ENCODE measurements at places on chromosomes 1 and 21.

GRCh38 chr1:208105756-208106155 lies 138.4 kb downstream of the PLXNA2 start:
- DNase-seq = no peak

- DNase-seq = no peak
These were observed 34.9 kb downstream of the AADACL4 start for GRCh38 chr1:12678820-12679219.

DNA sequence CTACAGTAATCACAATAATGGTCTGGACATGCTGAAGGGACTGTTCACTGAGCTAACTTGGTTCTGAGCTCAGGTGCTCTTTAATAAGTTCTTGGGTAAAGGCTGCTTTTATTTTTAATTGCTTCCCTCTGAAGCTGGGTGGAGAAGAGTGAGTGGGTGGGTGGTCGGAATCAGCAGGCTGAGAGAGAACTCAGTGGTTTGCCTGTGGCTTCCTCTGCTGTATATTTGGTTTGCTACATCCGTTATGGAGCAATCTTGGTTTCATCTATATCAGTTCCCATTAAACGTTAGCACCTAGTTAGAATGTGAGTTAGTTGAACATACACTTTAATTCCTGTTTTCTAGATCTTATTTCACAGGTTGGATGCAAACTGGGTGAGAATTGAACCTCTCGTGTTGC lies 23.3 kb downstream of the CNIH4 start:
- no peak for DNase-seq

GRCh38 chr1:214277704-214278635 lies 3.0 kb upstream of the SMYD2 start:
- DNase-seq = peak; percentile 97

DNA sequence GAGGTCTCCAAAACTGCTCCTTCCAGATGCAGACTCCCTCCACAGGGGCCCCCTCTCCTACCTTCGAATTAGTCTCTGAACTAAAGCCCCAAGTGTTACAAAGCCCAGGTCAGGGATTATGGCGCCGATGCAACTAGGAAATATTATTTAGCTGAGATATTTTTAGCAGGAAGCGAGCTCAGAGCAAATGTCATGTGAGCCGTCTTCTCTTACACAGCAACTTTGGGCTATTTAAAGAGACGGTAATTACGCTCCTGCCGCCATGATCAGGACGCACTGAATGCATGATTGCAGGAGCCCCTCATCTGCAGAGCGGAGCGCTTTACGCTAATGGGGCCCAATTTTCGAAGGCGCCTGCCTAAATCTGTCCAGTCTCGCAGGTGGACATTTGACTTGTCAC lies 55.3 kb upstream of the TARDBP start:
- no peak for DNase-seq

GRCh38 chr21:17640821-17641220 lies 28.1 kb upstream of the BTG3 start:
- DNase-seq = no peak

GRCh38 chr21:37562920-37563640 lies 196.5 kb downstream of the DYRK1A start:
- peak; percentile 13 for DNase-seq

- no peak for DNase-seq
These were observed 64.4 kb upstream of the NEK2 start for GRCh38 chr1:211739671-211740411.

DNA sequence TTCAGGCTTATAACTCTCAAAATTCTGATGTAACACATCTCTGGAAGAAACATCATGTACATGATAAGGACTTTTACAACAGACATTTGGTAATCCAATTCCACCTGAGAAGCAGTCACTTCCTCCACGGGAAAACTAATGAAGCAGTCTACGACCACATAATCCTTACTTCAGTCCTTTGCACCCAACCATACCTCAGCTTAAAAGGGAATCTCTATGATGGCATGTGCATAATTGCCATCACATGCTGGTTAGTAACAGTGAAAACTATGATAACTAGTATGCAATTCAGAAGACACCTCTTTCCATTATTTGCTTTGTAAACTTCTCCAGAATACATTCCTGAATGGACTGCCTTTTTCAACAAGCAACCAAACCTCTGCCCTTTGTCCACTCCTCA lies 53.1 kb downstream of the TTC13 start:
- no peak for DNase-seq

DNA sequence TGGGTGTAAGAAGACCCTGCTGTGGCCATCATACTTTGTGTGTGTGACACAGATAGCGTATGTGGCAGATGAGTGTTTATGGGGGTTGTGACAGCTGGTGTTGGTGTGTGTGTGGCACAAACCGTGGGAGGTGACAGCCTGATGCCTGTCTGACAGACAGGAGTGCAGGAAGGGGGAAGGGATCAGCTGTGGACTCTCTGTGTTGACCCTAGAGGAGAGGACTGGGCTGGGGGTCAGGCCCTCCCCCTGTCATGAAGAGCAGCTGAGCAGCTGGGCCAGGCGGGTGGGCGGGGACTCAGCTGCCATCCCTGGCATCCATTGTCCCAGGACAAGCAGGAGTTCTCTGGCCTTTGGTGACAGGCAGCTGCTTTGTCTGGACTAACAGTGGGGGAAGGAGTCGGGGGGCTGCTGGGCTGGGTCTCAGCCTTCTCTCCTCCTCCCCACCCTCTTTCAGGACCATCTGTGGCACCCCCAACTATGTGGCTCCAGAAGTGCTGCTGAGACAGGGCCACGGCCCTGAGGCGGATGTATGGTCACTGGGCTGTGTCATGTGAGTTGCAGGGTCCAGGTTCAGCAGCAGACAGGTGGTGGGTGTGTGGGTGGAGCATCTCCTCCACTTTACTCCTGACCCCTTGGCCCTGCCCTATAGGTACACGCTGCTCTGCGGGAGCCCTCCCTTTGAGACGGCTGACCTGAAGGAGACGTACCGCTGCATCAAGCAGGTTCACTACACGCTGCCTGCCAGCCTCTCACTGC lies 2.3 kb downstream of the PLK3 start:
- peak; percentile 12 for DNase-seq

DNA sequence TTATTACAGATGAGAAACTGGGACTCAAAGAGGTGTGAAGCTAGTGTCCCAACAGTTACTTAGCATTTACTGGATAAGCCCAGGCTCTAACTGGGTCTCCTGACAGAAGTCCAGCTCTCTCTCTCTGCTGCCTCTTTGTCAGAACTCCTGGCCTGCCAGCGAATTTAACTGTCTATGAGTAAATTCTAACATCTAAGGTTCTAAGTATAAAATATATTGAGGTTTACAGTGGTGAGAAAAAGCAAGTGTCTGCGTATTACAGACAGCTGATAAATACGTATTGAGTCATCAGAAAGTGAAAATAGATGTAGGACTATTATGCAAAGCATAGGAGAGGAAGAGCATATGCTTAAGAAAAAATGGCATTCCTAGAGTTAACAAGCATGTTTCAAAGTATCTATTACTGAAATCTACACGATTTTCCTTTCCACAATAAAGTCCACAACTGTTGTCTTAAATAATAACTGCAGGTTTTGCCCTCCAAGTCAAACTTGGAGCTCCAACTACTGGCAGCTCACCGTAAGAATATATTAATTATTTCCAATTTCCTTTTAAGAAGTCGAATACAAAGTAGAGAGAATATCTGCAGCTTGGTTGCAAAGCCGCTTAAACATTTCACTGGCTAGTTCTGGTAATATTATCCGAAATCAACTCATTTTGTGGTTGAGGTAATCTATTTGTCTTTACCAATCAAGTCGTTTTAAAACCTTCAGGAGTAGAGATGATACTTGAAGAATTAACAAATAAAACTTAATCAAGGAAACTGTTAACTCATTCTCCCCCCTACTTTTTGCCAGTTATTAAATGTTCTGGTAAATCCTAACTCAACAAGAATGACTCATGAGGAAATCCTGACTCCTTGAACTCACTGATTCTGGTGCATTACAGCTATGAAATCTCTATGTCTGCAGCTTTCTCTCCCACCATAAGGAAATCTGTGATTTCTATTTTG lies 1.4 kb upstream of the RGS2 start:
- DNase-seq = no peak

DNA sequence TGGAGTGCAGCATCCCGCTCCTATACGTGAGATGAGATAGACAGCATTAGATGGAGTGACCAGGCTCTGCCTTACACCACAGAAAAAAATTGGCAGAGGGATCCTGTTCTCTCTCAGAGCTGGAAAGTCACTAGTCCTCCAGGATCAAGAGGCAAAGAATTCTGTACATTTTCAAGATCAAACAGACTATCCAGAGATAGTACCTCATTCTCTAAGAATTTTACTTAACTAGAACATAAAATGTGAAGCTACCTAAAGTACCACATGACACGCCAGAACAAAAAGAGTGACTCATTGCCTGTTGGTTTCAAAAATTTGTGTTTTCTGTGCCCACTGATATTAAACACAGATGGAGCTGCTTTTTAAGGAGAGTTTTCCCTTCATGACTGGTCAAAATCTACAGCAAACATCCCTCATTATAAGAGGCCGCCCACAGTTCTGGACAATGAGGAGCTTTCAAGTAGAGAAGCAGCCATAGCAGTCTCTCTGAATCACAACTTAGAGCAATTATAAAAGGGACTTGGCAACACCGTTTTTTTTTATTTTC lies 32.3 kb downstream of the CD160 start:
- peak; percentile 45 for DNase-seq

GRCh38 chr1:61935516-61935915 lies 193.2 kb downstream of the PATJ start:
- DNase-seq = no peak

DNA sequence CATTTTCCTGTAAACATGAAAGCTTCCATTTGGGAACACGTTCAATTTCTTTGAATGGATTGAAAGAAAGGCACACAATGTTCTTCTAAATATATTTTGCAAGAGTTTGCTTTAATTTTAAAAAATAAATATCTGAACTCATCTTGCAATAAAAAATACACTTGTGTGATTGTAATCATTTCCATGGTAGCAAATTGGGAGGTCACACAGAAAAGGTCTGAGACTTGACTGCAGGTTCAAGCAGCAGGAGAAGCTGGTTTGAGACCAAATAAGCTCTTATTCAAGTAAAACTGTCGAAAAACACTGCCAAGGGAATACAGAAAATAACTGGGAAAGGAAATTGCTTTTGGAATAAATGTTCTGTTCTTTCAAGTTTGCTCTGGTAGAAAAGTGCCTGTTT lies 498.9 kb downstream of the ADGRL2 start:
- DNase-seq = no peak

DNA sequence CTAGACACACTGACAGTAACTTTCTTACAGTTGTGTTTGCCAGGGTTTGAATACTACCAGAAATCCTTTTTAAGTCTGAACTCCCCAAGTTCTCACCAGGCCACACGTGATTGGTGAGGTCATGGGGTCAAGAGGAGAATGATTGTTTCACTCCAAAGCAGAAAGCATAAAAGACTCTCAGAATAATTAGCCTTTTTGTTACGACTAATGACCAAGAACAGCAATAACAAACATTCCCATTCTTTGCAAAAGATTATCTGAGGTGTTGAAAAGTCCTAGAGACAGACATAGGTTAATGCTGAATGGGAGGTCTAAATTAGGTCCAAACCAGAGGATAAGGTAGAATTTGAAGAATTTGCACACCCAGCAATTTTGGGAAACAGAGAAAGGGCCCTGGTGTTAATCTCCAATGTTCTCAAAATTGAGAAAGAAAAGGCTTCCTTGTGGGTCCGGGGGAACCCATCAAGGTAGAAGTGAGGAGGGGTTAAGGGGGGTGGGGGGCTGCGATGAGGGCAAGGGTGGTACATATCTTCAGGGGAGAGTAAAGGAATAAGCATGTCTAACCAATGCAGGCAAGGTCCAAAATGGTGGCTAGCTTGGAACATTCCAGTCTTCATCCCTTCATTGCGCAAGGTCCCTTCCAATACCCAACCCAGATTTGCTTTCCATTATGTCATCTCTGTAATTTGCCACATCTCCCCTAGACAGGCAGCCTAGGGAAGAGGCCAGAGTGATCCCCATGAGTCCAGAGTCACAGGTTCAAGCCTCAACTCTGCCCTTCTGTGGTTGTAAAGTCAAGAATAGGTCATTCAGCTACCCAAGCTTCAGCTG lies 74.6 kb upstream of the NFIA start:
- DNase-seq = no peak

GRCh38 chr1:47395433-47395832 lies 20.7 kb upstream of the FOXE3 start:
- no peak for DNase-seq

- no peak for DNase-seq
These were observed 1.2 kb downstream of the SLC37A1 start for GRCh38 chr21:42514883-42515228.

DNA sequence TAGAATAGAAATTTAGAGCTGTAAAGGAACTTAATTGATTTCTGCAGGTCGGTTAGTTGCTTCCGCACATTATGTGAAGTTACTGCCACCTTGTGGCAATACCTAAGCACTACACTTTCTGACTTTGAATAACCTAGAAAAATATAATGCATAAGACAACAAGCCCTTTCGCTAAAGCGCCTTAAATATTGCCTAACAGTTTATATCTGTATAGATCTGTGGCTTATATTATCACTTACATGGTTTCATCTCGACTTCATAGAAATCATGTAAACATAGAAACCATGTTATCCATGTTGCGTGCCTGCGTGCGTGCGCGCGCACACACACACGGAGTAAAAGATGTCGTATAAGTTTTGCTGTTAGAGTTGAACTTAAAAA lies 10.9 kb upstream of the IFI16 start:
- DNase-seq = peak; percentile 89

DNA sequence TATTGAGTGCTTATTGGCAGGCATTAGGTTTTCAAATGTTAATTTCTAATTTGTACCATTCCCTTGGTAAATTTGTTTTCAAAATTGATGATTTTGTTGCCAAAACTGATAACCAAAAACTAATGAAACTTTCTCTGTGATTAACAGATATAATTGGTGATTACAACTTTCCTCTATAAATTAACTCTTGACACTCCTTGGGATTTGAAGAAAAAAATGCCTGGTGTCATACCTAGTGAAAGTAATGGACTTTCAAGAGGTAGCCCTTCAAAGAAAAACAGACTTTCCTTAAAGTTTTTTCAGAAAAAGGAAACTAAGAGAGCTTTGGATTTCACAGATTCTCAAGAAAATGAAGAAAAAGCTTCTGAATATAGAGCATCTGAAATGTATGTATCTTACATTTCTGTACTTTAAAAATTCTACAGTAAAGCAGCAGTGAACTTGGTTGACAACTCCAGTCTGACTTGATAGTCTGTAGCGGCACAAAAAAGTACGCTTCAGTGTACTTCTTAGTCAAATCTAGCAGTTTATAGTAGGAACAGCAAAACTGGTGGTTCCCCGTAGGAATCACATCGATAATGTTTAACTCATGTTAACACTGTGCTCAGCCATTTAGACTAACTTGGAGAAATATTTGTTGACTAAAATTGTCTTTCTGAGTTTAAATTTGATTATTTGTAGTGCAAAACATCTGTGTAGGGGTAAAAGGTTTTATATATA lies 3.0 kb downstream of the USP1 start:
- no peak for DNase-seq

GRCh38 chr1:64861611-64862010 lies 104.7 kb downstream of the JAK1 start:
- peak; percentile 81 for DNase-seq

- DNase-seq = no peak
These were observed 35.3 kb upstream of the PAXBP1 start for GRCh38 chr21:32806810-32807386.

DNA sequence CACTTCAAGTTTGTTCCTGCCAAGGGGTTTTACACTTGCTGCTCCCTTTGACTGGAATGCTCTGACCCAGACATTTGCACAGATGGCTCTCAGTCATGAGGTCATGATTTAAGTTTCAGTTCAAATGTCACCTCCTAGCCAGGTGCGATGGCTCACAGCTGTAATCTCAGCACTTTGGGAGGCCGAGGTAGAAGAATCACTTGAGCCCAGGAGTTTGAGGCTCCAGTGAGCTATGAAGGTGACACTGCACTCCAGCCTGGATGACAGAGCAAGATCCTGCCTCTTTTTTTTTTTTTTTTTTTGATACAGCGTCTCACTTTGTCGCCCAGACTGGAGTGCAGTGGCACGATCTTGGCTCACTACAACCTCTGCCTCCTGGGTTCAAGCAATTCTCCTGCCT lies 4.5 kb upstream of the ZMYM4 start:
- DNase-seq = no peak
